Activated CD4-positive, alpha-beta T cell treated with anti-CD3 and anti-CD28 coated beads, Interleukin-2, amount 50 U/mL, for 24 hours (primary cell): ENCODE measurements at places on chromosomes 7 and 10.

GRCh38 chr7:118352867-118353453, 128.5 kb downstream of the ANKRD7 start:
- no peak for DNase-seq

DNA sequence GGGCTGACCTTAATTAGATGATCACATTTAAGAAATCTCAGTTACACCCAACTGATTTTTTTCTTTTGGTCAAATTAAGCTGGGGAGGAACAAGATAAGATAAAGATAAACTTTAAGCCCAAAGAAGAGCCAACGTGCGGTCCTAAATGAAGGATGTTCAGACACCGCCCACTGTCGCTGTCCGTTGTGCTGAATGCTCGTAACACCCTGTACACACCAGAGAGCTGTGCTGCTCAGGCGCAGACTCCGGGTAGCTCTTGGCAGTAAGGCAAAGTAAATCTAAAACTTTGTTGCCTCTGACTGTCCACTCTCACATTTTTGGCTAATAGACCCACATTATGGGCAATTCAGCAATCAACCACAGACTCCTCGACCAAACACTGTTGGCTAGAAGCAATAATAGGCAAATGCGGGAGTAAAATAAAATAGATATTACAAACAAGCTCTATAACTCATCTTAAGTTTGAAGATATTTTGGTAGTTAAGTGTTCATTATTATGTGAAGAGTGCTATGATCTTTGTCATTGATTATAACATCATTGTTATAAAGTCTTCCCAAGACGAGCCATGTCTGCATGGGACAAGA, 57.1 kb downstream of the PLPP4 start:
- DNase-seq = no peak

- no peak for DNase-seq
These were observed 551.4 kb downstream of the LRMDA start for GRCh38 chr10:75982611-75983369.

DNA sequence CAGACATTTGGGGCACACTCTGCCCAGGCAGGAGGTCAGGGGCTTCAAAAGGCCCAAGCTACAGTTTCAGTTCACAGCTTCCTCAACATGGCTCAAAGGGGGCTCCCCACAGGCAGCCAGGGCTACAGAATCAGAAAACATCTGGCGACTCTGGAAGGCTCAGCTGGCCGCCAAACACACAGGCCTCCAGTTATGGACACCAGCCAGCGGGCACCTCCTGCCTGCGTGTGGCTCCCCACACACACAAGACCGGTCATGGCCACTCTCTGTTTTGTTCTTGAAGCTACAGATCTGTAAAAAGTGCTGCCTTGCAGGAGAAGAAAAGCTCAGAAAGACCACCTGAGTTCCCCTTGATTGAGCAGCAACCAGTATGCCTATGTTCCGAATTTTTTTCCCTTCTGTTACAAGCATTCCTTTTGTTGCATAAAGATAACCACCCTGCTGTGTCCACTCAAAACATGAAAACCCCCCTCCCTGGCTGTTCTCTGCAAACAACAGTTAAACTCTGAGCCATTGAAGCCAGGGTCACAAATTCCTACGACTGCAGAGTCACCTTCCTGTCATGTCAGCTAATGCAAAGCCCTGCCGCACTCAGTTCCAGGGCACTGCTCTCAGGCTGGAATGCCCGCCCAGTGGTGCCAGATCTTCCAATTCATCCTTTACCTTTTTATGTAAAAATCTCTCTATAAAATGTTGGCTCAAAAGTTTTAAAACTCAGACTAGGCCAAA, 33.6 kb downstream of the VSTM4 start:
- DNase-seq = no peak

DNA sequence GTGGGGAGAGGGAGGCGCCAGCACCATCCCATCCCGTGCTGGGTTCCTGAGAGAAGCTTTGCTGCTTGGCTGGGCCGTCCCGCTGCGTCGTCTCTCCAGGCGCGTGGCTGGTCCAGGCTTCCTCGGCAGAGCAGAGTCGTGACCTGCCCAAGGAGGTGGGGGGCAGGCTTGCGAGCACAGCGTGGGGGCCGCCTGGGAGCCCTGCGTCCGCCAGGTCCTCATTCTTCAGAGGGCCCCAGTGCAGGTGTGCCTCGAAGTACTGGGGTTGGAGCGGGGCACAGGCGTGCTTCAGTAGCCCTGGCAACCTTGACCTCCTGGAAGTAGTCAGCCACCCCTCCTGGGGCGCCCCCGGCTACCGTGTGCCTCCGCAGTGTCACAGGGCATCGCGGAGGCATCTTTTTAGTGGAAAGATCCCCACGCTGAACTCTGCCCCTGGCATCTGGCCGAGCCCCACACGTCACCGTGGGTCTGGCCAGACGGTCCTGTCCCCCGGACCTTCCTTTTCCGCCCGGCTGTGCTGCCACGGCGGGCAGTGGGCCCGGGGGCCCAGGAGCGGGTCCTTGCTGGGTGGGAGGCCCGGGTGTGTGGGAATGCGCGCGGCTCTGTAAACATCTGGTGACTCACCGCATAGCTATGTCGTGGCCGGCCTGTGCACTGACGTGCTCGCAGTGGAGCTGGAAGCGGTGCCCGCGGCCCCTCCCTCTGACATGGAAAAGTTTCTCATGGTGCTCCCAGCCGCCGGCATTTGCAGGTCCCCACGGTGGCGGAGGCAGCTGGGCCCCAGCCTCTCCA, 6.4 kb downstream of the MAFK start:
- DNase-seq = no peak

GRCh38 chr7:22670422-22670815, 56.6 kb upstream of the IL6 start:
- DNase-seq = no peak

DNA sequence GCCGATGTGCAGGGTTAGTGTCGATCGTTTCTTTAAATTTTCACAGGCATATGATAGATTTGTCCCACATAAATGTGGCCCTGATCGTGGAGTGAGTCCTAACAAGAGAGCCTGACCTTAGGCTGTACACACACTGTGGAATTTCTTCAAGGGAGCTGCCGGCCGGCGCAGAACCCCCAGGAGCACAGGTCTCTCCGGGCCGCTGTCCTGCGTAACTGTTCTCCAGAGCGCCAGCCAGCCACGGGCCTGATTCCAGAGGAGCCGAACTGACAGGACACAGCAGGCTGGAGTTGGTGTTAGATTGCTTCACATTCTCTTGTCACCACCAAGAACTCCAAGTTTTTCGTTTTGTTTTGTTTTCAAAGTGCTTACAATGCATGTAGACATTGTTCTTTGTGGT, 37.3 kb downstream of the SHH start:
- DNase-seq = no peak

GRCh38 chr7:47635091-47636080, 53.5 kb upstream of the TNS3 start:
- DNase-seq = no peak

GRCh38 chr10:71076473-71077142, 135.8 kb upstream of the UNC5B start:
- DNase-seq = no peak

- no peak for DNase-seq
These were observed 35.8 kb downstream of the LAMB4 start for GRCh38 chr7:108094346-108094745.

- no peak for DNase-seq
These were observed 147.4 kb upstream of the AGR3 start for GRCh38 chr7:17029150-17029549.

GRCh38 chr10:128064970-128065580, 61.1 kb downstream of the MKI67 start:
- DNase-seq = no peak

- no peak for DNase-seq
These were observed 25.7 kb upstream of the GRB10 start for GRCh38 chr7:50808282-50808888.

DNA sequence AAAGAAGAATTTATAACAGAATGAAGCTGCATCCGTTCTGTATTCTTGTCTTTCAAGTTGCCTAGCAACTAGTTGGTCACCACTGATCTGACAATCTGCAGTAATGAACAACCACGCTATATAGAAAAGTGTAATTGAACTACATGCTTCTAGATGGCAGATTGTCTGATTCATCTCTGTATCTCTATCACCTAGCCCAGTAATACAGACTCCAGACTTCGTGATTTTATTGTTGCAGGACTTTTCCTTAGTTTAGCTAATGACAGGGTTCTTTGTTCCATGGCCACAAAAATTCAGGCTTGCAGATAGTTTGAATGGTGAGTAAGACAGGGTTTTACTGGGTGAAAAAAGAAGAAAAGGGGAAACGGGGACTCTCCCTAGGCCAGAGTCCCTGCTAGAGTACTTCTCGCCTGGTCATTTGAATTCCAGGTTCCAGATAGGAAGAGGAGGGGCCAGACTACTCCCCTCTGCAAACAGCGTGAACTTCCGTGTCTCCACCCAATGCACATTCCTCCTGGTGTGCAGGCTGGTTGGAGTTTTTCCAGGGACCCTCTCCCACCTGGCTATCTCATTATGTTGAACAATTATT, 45.9 kb downstream of the COL1A2 start:
- no peak for DNase-seq

DNA sequence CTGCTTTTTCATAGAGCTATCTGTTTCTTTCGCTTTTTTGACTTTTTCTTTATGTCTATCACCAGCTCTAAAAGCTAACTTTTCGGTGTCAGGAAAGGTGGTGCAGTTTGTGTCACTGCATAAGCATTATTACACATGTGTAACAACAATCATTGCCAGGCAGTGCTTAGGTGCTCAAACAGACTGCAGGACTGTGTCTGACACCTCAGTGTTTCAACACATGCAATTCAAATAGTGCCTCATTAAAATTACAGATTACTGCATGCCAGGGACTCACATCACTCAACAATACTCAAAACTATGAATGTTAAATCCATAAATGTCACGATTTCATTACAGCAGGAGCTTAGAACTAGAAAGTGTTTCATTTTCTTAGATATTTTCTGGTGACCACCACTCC, 265.3 kb upstream of the SMIM30 start:
- no peak for DNase-seq

DNA sequence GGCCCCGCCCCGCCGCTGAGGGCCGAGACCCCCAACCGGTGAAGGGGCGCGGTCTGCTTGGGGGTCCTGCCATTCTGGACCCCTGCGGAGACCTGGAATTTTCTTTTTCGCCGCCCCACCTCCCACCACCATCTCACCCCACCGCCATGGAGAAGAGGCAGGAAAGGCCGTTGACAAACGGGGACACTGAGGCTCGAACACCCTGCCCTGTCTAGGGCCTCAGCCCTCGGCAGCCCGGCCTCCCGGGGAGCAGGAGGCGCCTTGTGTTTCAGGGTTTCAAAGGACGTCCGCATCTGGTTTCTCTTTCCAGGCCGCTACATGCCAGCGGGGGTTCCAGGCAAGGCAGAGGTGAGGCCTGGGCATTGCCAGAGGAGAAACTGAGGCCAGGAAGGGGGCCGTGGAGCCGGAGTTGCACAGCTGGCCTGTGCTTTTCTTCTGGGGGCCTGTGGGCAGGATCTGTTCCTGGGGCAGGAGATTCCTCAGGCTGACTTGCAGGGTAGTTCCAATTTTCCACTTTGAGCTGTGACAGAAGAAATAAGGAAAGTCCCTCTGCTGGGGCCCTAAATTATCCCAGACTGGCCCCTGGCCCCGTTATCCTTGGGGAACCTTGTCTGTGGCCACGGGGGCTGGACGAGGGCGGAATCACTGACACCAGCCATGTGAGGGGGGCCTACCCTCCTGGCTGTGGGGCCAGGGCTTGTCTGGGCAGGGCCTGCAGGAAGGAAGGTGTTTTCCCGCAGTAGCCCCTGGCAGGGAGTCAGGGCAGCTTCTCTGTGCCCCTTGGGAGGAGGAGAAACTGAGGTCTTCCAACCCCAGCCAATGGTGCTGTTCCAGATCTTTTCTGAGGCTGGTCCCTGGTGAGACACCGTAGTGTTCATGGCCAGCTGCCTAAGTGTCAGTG, 900 bp upstream of the MICALL2 start:
- peak; percentile 4 for DNase-seq

GRCh38 chr10:117346574-117346973, 28.7 kb downstream of the PDZD8 start:
- DNase-seq = no peak

GRCh38 chr10:80168679-80169380, 36.3 kb downstream of the PLAC9 start:
- DNase-seq = no peak

DNA sequence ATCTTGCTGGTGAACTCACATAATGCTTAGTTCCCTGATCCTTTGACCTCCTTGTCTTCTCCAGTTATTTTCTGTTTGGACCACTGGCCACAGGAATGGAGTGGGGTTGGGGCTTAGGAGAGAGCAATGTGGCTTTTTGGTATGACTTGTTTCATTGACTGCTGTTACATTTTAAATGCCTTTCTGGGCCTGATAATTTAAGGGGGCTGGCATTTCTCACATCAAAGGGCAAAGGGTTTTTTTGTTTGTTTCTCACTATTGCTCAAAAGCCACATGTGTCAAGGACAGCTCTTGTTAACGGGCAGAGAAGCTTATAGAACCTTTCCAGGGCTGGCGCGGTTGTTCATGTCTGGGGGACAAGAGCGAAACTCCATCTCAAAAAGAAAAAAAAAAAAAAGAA, 161.2 kb upstream of the TNRC18 start:
- no peak for DNase-seq

DNA sequence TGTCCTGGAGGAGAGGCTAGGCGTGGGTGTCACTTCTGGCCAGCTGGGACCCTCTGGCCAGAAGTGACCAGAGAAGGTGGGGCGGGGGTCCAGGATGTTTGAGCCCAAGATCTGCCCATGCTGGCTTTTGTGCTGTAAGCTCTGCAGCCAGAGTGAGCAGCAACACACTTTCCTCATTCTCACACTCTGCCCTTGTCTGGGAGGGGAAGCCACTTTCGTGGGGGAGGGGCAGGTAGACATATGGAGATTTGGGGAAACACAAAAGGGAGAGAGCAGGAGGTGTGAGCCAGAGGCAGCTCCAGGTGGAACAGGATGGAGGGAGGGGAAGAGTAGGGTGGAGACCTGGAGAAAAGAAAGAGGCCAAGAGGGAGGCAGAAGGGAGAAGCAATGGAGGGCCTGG, 31.5 kb upstream of the ADCYAP1R1 start:
- no peak for DNase-seq

DNA sequence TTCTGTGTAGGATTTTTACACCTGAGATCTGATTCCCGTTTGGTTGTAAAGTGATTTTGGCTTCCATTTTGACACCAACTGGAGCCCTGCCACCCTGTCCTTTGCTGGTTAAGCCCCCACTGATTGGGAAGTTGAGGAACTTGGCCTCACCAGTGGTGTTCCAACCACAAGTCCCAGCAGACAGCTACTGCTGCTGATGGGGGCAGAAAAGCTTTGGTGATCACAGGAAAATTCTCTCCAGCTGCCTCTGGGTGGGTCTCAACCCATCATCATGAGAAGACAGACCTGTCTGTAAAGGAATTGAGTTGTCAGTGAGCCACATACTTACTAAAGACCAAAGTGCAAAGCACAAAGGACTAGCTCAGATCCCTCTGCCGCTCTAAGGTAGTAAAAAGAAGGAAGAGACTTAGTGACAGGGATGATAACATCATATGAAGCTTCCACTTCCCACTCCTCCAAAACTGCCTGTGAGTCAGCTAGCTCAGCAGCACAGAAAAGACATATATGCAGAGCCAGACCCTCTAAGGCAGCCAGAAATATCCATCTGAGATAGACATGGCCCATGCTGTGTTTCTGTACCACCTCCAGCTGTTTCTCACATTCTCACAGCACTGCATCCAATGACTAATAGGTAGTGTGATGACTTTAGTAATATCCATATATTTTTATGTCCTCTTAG, 22.4 kb upstream of the LRRC17 start:
- DNase-seq = no peak

- no peak for DNase-seq
These were observed 153.3 kb downstream of the TMEM26 start for GRCh38 chr10:61299841-61300240.
